Stimulated activated CD8-positive, alpha-beta memory T cell treated with anti-CD3 and anti-CD28 coated beads, Interleukin-2, amount 100 ng/mL, for 1 hour (primary cell): ENCODE measurements at places on chromosomes 2 and 18.
A peak's percentile ranks its signal among the peaks of the same experiment; 100 is the strongest.

DNA sequence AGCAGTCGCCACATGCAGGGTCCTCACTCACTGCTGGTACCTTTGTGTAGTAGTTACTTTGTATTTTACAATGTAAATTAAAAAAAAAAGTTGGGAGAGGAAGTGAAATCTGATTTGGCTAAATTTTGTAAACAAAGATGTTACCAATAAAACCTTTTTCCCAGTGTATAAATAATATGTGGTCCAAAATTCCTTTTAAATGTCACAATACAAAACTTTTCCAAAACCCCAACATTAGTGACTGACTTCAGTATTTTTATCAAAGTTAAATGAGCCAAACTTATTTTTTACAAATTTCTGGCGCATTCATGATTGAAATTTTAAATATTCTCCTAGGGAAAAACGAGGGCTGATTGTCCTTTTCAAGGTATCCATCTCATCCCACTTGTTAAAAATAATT is 239.9 kb downstream of the AGAP1 start:
- no peak for DNase-seq

DNA sequence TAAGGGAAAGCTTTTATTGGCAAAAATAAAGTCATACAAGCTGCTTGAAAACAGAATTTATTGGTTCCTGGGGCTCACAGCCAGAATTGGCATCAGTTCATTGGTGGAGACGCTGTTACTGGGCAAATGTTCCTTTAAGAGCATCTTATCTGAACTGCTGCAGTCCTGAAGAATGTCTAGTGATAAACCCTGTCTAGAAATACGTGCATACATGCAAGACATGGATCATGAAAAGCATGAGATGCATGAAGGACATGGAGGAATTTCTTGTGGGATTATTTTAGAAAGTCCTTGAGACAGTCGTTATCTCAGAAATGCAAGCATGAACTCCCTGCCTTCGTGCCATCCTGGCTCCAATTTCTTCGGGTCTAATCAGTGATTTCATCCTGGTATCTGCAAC is 32.5 kb upstream of the FHOD3 start:
- no peak for DNase-seq

DNA sequence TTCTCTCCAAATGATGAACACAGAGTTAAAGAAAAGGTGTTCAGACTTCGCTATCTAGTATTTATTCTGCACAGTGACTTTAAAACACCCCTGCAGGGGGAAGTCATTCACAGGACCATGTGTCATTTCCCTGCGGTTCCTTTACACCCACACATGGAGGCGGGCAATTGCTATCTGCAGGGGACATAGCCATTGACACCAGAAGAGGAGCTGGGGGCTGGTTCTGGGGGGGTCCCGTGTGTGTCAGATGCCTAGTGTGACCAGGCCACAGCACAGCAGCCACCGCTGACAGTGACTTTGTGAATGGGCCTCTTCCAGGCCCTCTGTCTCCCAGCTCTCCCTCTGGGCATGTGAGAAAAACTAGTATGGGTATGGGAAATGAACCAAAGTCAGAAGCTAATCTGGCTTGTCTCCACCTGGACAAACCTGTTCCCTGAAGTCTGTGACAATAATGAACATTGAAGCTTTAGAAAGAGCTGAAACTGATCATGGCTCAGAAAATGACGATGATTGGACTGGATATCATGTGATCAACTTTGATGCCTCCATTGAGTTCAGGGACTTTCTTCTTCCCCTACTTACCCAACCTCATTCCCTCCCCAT is 7.5 kb upstream of the GBX2 start:
- no peak for DNase-seq

DNA sequence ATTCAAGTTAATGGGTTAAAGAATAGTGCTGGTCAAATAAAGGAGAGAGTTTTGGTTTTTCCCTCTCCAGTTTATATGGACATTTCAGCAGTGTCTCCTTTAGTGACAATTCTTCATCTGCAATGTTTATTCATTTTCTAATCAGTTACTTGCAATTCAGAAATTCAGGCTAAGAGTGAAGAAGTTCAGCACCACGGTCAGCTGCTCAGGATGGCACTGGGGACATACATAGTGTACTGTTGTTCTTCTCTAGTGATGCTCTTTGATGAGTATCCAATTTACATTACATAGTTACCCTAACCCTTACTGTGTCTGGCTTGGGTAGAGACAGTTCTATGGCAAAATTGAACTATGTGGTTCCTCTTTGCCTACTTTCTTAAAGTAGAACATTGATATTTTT is 412.7 kb downstream of the CNTNAP5 start:
- no peak for DNase-seq

DNA sequence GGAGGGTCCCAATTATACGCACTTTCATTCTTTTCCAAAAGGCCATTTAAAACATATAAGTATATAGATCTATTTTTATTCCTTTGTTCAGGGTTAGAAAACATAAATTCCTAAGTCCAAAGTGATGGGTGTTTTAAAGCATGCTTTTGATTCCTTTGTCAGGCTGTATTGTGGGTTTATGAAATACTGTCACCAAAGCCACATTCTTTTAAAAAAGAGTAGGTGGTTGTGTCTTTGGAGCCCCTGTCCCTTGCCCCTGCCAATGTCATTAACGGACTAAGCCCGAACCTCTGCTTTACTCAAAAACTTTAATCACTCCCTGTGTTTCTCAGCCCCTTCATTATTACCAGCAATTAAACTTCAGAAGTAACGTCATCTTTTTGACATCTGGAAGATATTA is 104.9 kb upstream of the APCDD1 start:
- no peak for DNase-seq

GRCh38 chr2:70720124-70720523 is 47.9 kb downstream of the ADD2 start:
- DNase-seq, result no peak

DNA sequence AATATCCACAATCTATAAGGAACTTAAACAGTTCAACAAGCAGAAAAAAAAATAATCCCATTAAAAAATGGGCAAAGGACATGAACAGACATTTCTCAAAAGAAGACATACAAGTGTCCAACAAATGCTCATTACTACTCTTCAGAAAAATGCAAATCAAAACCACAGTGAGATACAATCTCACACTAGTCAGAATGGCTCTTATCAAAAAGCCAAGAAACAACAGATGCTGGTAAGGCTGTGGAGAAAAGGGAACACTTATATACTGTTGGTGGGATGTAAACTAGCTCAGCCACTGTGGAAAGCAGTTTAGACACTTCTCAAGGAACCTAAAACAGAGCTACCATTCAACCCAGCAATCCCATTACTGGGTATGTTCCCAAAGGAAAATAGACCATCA is 7.2 kb upstream of the CRYGB start:
- DNase-seq, result no peak

- no peak for DNase-seq
Measured at GRCh38 chr2:54430649-54431048, 25.5 kb upstream of the SPTBN1 start.

DNA sequence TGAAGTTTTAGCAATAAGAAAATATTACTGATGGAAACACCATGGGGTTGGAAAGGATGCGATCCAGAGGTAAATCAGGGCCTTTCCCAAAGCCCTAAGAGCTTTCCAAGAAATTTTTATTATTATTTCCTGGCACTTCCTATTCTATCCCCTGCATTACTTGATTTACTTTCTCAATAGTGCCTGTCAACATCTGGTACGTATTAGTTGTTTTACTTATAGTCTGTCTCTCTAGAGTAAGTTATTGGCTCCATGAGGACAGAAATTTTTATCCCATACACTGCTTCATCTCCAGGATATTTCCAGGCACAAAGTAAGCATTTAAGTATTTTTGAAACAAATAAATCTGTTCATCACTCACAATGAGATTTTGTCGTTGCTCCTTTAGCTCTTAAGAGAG is 18.1 kb downstream of the PPP4R1 start:
- DNase-seq, result no peak

DNA sequence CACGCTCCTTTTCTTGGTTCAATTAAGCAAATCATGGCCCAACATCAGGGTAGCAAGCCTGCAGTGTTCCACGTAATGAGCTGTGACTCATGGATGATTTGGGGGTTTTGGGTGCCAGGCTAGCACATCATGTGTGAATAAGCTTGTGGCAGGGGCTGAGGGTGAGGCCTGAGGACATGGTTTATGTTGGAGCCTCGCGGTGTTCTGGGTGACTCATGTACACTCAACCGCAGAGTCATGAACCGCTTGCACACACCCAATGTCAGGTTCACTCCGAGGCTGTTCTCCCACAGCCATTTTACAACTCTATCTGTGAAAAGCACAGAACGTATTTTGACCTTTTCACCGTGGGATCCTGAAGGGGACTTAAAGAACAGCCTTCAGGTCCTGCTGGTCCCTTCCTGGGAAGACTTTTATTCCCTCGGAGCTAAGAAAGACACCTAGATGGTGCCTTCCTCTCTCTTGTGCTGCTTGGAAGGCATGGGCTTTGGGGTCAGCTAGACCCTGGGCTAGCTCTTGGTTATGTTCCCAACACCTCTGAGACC is 139.9 kb upstream of the ZEB2 start:
- DNase-seq, result peak; percentile 40

- DNase-seq, result no peak
Measured at GRCh38 chr2:216354306-216354705, 18.0 kb downstream of the MARCHF4 start.

GRCh38 chr2:199219551-199219950 is 238.2 kb downstream of the SATB2 start:
- no peak for DNase-seq

GRCh38 chr2:9380702-9381628 is 42.4 kb downstream of the ITGB1BP1 start:
- DNase-seq, result no peak

DNA sequence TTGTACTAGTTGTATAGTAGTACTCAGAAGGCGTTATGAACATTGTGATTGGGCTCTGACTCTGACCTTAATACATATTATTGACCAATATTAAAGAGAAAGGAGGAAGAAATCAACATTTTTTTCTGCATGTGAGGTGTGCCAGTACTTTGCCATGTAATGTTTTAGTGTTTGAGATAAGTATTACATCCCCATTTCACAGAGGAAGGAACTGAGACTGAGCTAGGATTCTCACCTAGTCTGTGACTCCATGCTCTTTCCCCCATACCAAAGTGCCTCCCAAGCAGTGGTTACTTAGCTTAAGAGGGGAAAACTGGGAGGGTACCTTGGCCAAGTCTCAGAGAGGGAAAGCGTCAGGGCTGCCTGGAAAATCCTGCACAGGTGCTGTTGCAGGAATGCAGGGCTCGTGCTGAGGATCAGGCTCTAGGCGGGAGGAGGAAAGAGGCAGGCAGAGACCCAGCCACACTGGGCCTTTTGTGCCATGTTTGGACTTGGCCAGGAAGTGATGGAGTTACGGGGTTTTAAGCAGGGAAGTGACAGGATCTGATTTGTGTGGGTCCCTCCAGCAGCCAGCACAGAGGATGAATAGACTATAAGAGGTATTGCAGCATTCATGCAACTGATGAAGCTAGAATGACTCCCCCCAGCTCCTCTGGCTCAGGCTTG is 1.7 kb downstream of the PNKD start:
- no peak for DNase-seq

DNA sequence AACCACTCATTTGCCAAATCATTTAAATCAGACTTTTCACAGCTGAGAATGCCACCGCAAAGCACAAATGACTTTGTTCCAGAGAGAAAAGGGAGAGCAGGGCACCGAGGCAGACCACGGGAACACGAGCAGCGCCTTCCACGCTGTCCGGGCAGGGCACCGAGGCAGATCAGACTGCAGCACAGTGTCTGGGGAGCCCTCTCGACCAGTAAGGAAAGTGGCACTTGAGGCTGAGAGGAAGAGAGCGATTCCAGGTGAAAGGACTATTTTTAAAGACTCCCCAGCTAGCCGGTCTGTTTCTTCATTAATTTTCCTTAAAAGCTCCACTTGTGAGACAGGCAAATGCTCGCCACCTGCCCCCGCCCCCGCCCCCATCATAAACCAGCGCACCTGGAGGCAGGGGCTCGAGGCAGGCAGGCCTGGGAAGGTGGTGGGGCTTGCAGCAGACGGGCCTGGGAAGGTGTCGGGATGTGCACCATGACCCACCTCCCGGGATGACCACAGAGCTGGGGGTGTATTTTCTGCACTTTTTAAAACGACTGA is 80.9 kb upstream of the CTDP1 start:
- no peak for DNase-seq

DNA sequence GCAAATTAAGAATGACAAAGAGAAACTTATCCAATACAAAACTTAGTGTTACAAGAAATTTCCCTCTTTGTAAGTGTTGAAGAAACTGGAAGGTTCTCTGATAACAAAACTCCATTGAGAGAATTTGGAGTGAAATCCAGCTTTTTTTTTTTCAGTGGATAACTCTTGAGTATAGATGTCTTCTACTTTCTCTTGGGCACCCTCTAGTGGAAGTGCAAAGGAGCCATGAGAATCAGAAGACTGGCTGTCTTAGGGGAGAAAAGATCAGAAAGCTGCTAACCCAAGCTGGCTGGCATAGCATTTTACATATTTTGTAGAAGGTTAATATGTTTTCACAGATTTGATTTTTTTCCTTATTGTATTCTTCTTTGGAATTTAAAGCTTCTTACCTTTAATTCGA is 138.8 kb upstream of the SATB2 start:
- no peak for DNase-seq

- DNase-seq, result no peak
Measured at GRCh38 chr2:148273158-148273691, 252.3 kb downstream of the MBD5 start.

DNA sequence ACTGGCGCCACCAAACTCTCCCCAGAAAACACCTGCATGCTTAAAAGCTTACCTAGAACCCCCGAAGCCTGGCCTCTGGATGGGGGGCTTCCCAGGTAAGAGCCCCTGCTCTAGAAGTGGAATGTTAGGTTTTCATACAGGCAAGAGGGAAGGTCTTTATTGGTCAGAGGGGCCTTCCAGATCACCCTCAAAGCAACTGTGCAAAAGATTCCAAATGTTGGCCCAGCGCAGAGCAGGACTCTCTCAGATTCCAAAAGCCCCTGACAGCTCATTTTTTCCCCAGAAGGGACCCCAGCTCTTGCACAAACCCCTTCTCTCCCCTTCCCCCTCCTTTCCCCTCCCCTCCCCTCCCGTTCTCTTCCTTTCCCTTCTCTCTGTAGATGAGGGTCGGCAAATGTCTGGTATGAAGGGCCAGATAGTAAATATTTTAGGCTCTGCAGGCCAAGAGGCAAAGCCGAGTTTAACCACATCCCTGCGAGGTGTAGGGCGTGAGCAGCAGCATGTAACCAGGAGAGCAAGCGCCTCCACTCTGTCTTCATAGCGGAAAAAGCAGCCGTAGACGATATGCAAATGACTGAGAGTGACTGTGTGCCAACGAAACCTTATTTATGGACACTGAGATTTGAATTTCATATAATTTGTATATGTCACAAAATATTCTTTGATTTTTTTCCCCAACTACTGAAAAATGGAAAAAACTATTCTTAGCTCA is 116.9 kb downstream of the SMAD7 start:
- DNase-seq, result no peak

- no peak for DNase-seq
Measured at GRCh38 chr2:96783388-96783787, 22.7 kb downstream of the CNNM4 start.

- DNase-seq, result no peak
Measured at GRCh38 chr2:63789338-63790020, 52.2 kb upstream of the UGP2 start.

- DNase-seq, result no peak
Measured at GRCh38 chr18:11388755-11389680, 220.4 kb upstream of the SLC35G4 start.

- DNase-seq, result no peak
Measured at GRCh38 chr18:35729991-35730668, 148.6 kb downstream of the GALNT1 start.
